Lower leg skin (tissue), 4 donors: ENCODE measurements at places on chromosomes 4 and X.

GRCh38 chr4:45036677-45037076 lies 310.3 kb upstream of the GNPDA2 start:
- DNase-seq = no peak

GRCh38 chr4:2832309-2832980 lies 11.2 kb upstream of the ADD1 start:
- peak; percentile 85 for DNase-seq

DNA sequence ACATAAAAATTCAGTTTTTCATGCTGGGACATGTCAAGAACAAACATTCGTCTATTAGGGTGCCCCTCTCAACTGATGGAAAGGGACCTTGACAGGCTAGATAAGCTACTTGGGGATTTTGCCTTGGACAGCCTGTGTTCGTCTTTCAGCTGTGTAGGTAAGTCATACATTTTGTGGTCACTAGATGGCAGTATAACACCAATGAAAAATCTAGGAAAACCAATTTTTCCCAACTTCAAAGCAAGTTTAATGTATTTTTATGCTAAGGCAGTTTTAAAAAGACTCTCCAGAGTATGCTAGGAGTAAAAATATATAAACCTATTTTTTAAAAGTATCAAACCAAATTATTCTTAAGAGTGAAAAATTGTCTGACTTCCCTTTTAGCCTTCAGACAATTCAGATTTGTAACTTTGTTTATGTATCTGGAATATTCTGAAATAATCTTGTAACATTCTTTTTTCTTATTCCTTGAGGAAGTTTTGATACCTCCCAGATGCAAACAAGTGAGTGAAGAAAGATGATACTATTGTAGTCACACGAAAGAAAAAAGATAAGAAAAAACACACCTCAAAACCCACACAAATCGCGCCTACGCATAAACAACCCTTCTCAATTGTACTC lies 158.3 kb downstream of the CPE start:
- no peak for DNase-seq

GRCh38 chr4:178296669-178297068 lies 854.4 kb upstream of the AGA start:
- DNase-seq = no peak

- no peak for DNase-seq
Observed at GRCh38 chr4:47641755-47642154, 156.7 kb downstream of the ATP10D start.

GRCh38 chrX:133249266-133250058 lies 31.3 kb upstream of the TFDP3 start:
- no peak for DNase-seq
